Skin of body (tissue), 3 donors: ENCODE measurements at places on chromosomes 3 and 15. TPM values are rescaled to one million over a fixed set of nuclear protein-coding genes. Genes with fewer than 3 reads are reported as not detected.

- DNase-seq: no peak
Observed at GRCh38 chr3:3127432-3128010, 781 bp downstream of the TRNT1 start.

- DNase-seq: no peak
Observed at GRCh38 chr15:50544368-50544767, 2.1 kb downstream of the USP50 start.

DNA sequence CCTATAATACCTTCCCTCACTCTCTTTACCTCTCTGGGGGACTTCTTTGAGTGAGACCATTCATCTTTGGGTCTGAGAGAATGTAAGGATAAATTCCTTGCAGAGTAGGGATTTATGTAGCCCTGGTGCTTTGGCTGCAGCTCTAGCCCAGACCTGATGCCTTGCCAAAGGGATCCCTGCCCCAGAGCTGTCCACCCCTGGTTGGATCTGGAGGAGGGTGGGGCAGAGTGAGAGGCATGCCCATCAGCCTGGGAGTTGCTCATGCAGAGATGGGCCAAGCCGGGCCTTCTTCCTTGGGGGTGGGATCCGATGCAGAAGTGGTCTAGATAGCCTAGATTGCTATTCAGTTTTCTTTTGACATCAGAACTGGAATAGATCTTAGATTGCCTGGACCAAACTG is 31.5 kb downstream of the RTP1 start:
- DNase-seq: no peak

Gene MYZAP
- 8.3 TPM for total RNA-seq

Gene CHDH
- 0.99 TPM for total RNA-seq

Gene SEMA7A
- 11.7 TPM for total RNA-seq
